T1000 (cell line): ENCODE measurements at places on chromosomes 12 and 14.

DNA sequence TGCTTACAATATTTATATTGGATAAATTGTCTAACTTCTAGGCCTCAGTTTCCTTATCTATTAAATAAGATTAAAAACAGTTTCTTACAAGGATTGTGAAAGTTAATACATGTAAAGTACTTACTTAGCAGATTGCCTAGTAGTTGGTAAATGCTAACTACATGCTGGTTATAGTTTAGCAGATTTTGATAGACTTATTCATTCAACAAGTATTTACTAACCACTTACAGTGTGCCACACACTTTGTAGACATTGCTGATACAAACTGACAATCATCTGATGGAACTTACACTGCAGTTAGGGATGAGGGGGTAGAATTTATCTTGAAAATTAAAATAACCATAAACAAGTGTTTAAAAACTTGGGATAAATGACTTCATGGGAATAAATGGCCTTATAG, 50.4 kb downstream of the ARID2 start:
- DNase-seq: no peak

- no peak for DNase-seq
These were observed 93.5 kb downstream of the NUAK1 start for GRCh38 chr12:106045251-106045674.

DNA sequence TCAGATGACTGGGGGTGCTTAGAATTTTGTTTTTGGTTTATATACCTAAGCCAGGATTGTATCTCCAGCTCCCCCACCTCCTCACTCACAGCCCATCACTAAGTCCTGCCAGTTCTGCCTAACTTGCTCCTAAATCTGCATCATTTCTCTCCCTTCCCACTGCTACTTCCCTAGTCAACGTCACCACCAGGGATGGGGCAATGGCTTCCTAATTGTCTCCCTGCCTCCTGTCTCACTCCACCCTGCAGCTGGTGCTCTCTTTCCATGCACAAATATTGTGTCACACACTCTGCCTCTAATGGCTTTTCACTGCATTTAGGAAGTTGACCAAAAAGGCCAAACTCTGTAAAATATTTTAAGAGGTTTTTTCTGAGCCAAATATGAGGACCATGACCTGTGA, 11.5 kb downstream of the OAS2 start:
- no peak for DNase-seq

DNA sequence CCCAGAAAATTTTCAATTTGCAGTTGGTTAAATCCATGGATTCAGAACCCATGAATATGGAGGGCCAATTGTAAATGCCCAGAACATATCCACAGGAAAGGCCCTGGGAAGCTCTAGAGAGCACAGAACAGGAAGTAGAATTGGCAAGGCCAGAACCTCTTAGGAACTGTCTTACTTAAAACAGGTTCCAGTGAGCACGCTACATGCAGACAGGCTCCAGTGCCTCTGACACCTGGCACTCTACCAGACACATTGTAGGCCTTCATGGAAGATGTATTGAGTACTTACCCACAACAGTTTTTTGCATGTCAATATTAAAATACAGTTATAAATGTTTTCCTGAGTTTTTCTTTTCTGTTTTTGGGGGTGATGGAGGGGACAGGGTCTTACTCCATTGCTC, 188.2 kb upstream of the FRMD6 start:
- no peak for DNase-seq

DNA sequence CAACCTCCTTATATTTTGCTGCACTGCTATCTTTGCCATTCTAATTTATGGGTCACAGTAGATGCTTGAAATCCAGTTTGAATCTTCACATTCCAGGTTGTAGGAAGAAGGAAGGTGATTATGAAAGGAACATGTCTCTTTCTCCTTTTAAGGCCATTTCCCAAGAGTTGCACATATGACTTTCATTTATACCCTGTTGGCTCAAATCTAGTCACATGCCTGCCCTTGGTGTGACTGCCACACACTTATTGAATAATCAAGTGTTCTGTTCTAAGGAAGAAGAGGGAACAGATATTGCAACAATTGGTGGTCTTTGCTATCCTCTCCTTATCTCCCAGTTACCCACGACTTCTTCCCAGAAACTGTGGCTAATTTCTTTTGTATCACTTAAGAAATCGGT, 404.3 kb downstream of the TMEM117 start:
- no peak for DNase-seq

DNA sequence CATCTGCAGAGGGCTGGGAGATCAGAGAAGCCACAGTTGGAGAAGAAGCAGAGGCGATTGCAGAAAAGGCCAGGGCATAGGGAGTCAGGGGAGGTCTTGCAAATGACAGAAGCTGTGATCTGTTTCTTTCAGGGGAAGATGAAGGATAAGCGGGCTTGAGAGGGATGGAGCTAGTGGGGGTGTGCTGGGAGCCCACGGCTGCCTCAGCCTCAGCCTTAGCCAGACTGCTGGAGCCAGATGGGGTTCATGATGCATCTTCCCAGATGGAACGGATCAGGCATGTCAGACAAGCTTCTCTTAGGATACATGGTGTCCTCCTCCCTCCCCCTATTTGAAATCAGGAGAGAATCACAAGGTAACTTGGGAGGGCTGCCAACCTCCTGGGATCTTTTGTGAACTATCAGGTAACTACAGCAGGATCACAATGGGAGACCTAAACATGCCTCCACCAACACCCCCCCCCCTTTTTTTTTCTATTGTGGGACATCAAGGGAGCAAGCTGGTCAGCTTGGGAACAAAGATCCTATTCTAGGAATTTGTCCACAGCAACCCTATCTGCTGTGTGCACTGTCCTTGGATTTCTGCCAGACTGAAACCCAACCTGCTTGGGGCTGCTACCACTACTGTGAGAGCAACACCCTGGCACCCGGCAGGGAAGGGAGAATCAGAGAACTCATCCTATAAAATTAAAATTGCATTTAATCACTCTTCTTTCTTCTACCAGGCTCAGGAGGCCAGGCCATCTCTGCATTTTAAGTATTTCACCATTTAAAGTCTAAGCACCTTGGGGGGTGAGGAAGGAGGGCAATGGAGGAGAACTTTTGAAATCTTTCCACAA, 10.7 kb upstream of the ATP2A2 start:
- DNase-seq: no peak

DNA sequence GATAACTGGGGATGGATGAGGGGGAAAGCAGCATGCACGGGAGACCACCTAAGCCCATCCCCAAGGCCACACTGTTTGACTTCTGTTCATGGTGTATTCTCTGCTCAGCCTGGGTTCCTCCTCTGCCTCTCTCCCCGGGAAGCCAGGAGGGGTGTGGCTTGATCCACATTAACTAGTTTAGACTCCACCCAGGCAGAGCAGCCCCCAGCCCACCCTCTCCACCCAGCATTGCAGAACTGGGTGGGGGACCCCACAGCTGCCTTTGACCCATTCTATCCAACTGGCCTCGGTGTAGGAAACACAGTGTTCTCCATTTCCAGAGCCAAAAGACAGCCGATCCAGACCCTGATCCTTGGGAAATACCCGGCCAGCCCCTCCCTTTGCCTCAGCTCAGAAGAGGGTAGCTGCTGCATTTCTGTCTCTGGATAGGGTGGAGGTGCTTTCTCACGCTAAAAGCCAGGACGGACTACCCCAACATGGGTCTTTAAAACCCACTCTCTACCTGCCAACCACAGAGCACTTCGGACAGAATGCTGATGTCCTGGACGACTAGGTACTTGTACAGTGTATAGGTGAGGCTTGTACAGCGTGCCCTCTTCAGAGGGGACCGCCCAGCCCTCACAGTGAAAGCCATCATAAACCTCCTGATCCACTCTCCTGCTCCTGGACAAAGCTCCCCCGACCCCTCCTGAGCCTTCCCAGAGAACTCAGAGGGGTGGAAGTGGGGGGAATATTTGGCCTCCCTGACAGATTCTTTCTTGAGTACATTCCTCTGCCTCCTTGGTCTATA, 9.4 kb downstream of the SPRYD3 start:
- DNase-seq: no peak
